Calu3 (cell line): ENCODE measurements at places on chromosomes 7 and 10. TPM values are rescaled to one million over a fixed set of nuclear protein-coding genes. Genes with fewer than 3 reads are reported as not detected.

Gene GRID1
- 0.10 TPM in 1 of 2 replicates, not detected in the other for total RNA-seq

Gene HECW1
- total RNA-seq = 0.17 and 0.33 TPM in 2 replicates

Gene OGA
- total RNA-seq = 59.0 and 63.3 TPM in 2 replicates

Gene ADIRF
- 2.2 TPM in 1 of 2 replicates, not detected in the other for total RNA-seq

Gene STRIP2
- total RNA-seq = 10.1 and 13.2 TPM in 2 replicates

Gene PLEKHS1
- 5.9 and 13.8 TPM in 2 replicates for total RNA-seq

Gene GPC2
- 3.2 and 3.6 TPM in 2 replicates for total RNA-seq

Gene CC2D2B
- total RNA-seq = 0.29 TPM in 1 of 2 replicates, not detected in the other

Gene DNAJC30
- 10.1 and 10.5 TPM in 2 replicates for total RNA-seq

Gene ERVW-1
- not detected in 2 replicates for total RNA-seq

Gene TFPI2
- 213 and 218 TPM in 2 replicates for total RNA-seq

Gene TMEM120A
- 19.3 and 30.8 TPM in 2 replicates for total RNA-seq

Gene CPN1
- not detected in 2 replicates for total RNA-seq

Gene OR2A42
- total RNA-seq = not detected in 2 replicates

Gene MYO3A
- total RNA-seq = 0.14 TPM in 1 of 2 replicates, not detected in the other

Gene IL6
- 20.7 and 25.5 TPM in 2 replicates for total RNA-seq

Gene SLC18A3
- not detected in 2 replicates for total RNA-seq

Gene SLC29A4
- total RNA-seq = 1.9 and 2.5 TPM in 2 replicates
